ENCODE measurements at places on chromosomes 2 and 18.

GRCh38 chr2:9703701-9704221 lies 73.0 kb upstream of the YWHAQ start:
- DNase-seq: no peak

DNA sequence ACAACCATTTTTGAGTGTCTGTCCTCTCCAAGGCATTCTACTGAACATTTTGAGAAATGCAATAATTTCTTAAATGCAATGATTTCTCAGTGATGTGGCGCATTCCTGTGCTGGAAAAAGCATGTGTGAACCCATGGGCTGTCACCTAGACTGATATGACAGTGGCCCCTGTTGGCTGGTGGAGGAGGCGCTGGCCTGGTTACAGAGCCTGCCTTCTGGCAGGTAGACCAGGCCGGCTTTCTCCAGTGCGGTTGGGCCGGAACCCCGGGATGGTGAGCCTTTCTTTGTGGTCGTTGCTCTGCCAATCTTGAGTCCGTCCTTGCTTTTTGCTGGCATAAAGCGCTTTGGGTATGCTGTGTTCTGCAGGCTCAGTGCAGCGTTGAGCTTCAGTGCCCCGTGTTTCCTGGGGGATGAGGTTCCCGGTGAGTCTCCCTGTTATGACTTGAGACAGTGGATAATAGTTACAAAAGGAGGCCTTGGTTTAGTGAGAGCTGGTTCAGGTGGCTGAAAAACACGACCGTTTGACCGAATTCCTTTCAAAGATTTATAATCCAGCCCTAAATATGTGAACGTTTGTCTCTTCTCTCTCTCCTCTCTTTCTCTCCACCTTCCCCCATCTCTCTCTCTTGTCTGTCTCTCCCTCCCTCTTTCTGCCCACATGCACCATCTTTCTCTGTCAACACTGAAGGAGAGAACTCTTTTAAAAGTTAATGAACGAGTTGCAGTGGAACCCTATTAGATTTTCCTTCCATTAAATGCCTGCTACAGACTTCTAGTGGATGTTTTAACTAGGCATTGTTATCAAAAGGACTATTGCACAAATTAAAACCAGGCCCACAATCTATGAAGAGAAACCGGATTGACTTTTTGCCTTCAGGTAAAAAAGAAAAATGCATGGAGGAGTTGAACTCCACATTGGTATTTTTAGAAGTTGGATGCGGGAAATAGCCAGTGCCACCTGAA lies 34.0 kb downstream of the TSHZ1 start:
- peak; percentile 55 for DNase-seq

DNA sequence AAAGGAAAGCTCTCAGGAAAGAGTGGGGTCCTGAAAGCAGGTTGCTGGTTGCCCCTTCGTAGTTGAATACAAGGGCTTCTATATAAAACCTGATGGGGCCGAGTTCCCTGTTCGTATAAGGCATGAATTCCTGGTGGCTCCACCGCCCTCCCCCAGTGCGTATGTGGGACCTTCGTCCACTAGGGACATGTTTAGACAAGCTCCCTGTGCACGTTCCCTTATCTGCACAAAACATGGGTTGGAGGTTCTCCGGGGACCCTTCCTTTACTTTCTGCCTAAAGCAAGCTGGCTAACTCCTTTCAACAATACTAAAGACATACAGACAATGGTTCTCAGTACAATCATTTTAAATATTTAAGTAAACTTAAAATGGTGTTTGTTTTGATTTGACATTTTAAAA lies 8.0 kb downstream of the CLUL1 start:
- DNase-seq: no peak

DNA sequence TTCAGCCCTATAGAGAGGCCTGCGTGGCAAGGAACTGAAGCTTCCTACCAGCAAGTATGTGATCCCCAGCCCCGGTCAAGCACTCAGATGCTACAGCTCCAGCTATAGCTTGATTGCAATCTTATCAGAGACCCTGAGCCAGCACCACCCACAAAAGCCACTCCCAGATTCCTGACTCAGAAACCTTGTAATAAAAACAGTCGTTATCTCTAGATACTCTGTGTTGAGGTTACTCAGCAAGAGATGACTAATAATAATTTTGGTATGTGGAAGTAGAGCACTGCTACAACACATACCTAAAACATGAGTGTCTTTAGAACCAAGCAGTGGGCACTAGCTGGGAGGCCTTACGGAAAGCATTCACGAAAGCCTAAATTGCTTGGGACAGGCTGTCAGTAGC lies 216.9 kb downstream of the UXS1 start:
- no peak for DNase-seq

DNA sequence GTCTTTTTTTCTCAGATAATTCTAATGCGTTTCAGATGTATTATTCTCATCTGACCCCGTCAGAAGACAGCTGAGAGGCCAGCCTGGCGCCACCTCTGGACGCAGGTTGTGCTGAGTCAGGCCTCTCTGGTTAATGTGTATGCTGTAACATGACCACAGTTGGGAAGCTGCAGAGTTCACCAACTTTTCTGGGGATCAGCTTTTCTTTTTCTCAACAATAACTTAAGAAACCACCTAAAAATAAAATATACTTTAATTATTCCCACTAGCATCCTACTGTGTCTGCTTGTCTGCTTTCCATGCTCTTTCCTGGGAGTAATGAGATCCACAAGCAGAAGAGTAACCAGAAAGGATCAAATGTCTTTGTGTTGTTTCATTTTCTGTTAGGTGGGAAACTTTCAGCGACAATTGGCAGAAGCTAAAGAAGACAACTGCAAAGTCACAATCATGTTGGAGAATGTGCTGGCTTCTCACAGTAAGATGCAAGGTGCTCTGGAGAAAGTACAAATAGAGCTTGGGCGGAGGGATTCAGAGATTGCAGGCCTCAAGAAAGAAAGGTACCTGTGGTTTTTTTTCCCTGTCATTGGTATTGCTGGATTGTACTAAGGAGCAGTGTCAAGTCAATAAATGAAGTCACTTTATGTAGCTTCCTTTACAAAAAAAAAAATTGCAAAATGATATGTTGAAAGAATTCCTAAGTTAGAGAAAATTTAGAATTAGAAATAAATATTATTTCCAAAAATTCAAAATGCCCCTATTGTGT lies 79.8 kb downstream of the CCDC150 start:
- no peak for DNase-seq

GRCh38 chr2:8602809-8603208 lies 79.0 kb upstream of the ID2 start:
- DNase-seq: no peak

DNA sequence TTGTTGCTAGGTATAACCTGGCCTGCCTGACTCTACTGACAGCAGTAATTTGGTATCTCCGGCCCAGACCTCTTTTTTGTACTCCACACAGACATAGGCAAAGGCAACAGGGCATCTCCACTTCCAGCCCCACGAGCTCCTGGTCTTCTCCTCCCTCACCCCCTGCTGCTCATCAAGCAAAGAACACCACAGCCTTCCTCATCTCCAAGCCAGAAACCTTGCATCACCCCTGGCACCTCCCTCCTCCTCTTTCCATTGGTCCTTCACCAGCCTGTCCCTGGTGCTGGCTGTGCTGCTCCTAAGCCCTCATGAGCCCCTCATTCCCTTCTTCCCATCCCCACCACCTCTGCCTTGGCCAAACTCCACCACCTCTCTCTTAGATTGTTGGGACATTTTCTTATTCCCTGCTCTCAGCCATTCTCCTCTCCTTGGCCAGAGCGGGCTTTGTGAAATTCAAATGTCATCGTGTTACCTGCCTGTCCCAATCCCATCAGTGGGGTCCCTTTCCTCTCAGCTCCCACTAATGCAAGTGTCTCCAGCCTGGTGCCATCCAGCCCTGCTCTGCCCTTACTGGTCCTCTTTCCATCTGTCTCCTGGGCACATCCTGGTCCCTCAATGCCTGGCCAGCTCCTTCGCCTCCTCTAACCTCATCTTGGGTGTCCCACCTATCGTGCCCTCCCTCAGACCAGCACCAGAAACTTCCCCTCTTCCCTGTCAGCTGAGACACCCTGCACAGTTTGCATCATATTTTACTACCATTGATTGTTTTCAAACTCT lies 77.4 kb downstream of the INHBB start:
- DNase-seq: no peak

DNA sequence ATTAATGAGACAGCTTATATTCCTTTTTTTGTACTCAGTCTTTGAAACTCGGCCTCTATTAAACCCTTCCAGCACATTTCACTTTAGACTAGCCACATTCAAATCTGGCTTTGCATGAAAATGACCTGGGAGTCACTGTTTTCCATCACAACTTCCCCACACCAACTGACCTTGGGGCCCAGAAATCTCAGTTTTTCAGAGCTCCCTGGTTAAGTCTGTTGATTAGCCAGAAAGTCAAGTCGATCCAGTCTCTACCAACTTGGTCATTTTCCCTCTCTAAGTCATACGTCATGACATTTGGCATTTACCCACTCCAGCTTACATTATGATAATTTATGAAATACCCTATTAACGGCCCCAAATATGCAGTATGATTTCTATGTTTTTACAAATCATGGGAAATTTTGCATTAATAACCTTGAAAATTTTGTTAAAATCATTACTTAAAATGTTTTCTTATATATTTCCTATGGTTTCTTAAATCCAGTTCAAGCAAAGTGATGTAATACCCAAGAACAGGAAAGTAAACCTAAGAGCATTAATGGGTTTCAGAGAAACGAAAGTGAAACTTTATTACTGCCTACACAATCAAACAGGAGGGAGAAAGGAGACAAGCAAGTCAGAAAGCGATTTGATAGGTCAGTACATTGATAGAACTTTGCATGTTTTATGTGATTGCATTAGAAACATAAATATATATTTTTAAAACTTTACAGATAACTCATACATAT lies 77.1 kb downstream of the SPATS2L start:
- no peak for DNase-seq

GRCh38 chr18:25166113-25166512 lies 185.9 kb downstream of the ZNF521 start:
- no peak for DNase-seq

GRCh38 chr2:128289439-128289838 lies 29.2 kb downstream of the HS6ST1 start:
- no peak for DNase-seq

GRCh38 chr2:190407246-190407661 lies 901 bp upstream of the MFSD6 start:
- DNase-seq: no peak

DNA sequence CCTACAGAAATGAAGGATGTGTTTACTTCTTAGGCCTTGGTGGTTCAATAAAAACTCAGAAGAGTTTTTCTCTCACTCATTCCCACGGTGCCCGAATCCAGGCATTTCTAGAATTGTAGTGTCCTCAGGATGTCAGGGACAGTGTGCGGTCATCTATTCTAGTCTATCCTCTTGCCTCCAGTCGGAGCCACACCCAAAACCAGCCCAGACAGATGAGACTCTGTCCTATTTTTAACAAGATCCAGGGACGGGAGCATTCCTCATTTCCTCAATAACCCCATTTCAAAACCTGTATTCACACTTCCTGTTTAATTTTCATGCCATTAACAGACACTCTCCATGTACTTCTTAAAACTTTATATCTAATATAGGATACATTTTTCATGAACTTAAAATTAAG lies 11.6 kb upstream of the RBMS1 start:
- DNase-seq: no peak

GRCh38 chr2:150063931-150064548 lies 423.4 kb downstream of the RND3 start:
- no peak for DNase-seq

DNA sequence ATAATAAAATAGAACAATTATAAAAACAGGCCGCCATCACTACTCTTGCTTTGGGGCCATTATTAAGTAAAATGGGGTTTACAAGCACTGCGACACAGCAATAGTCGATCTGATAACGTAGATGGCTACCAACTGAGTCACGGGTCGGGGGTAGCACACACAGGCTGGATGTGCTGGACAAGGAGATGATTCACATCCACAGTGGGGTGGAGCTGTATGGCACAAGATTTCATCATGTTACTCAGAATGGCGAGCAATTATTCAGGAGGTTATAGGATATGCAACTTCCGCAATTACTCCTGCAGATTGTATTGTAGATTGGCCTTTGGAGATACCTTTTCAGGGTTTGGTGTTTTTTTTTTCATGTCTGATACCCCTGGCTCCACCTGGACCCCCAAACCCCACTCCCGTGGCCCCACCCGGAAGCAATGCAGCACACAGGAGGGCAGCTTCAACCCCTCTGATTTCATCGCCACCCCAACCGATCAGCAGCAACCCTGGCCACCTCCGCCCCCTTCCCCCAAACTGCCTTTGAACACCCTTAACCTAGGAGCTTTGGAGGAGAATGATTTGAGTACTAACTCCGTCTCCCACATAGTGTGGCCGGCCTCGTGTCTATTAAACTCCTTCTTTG lies 21.4 kb upstream of the MLPH start:
- no peak for DNase-seq

DNA sequence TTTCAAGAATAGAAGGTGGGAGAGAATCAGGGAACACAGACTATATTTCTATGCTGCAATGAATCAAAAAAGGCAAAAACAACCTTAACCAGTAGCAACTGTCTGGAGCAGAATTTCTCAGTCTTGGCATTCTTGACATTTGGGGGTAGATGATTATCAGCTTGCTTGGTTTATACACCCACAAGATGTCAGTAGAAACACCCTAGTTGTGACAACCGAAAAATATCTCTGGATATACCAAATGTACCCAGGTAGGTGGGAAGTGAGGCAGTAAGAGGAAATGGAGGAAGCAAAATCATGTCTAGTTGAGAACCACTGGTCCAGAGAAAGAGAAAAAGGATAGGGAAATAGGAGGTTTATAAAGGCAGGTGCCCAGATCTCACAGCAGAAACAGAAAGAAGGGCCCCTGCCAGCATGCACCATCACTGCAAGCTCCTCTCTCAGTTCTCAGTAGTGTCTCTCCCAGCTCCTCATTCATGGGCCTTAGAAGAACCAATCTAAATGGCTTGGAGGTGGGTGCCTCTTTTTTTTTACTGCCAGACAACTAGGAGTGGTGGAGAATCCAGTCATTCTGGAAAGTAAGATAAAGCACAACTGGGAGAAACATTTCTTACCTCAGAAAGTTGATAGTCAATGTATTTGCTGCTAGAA lies 50.4 kb downstream of the MBD2 start:
- no peak for DNase-seq

GRCh38 chr2:174585146-174585545 lies 12.5 kb downstream of the WIPF1 start:
- no peak for DNase-seq

GRCh38 chr2:32289165-32289999 lies 11.7 kb downstream of the YIPF4 start:
- no peak for DNase-seq

DNA sequence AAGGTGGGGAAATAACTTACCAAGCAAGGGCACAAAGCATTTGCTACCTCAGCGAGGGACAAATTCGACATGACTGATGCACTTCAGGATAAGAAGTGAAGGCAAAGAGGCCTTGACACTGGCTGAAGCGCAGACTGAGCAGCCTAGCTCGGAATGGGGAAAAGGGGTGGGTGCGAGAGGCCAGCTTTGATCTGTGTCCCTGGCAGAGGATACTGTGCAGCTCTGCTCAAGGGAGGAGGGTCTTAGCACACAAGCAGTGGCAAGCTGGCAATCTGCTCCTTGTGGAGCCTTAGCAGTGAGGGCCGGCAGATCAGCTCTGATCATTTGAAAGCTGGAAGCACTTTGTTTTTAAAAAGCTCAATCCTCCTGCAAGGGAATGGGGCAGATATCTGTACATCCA lies 222.3 kb downstream of the ZBTB7C start:
- DNase-seq: no peak

- no peak for DNase-seq
Observed at GRCh38 chr2:1282552-1282951, 130.7 kb upstream of the TPO start.

All from activated CD8-positive, alpha-beta memory T cell treated with anti-CD3 and anti-CD28 coated beads for 24 hours (primary cell).